ENCODE measurements at places on chromosomes 11 and 22. TPM values are rescaled to one million over a fixed set of nuclear protein-coding genes. Genes with fewer than 3 reads are reported as not detected.

The ALX4 gene
- total RNA-seq, result not detected

The LRP5 gene
- 11.1 TPM for total RNA-seq

The FADS1 gene
- total RNA-seq, result 116 TPM

The OR4P4 gene
- total RNA-seq, result not detected

The PLEKHA7 gene
- 50.2 TPM for total RNA-seq

The PDE3B gene
- 58.8 TPM for total RNA-seq

The GRK3 gene
- 60.2 TPM for total RNA-seq

The CRELD2 gene
- total RNA-seq, result 52.9 TPM

The OR51E2 gene
- not detected for total RNA-seq

The APOBEC3B gene
- total RNA-seq, result 17.2 TPM

The MLC1 gene
- 0.39 TPM for total RNA-seq

The TMEM25 gene
- 9.5 TPM for total RNA-seq

The KIF18A gene
- total RNA-seq, result 19.1 TPM

The TRIM29 gene
- not detected for total RNA-seq

The VWA5A gene
- 4.6 TPM for total RNA-seq

The PLA2G3 gene
- not detected for total RNA-seq

The OR8K5 gene
- not detected for total RNA-seq

The RGL4 gene
- total RNA-seq, result 4.9 TPM

The KCNJ11 gene
- 0.83 TPM for total RNA-seq

The PLEKHB1 gene
- total RNA-seq, result 1.4 TPM

The AMOTL1 gene
- 5.9 TPM for total RNA-seq

The KLHDC7B gene
- total RNA-seq, result 3.3 TPM

The PANX3 gene
- total RNA-seq, result not detected

The ASPHD2 gene
- total RNA-seq, result 14.2 TPM

The SEZ6L gene
- total RNA-seq, result not detected

The SCGB1D2 gene
- not detected for total RNA-seq

The GGTLC3 gene
- not detected for total RNA-seq

The LRRC51 gene
- total RNA-seq, result 9.2 TPM

The LRRC55 gene
- not detected for total RNA-seq

The ASRGL1 gene
- total RNA-seq, result 7.4 TPM

The CCDC15 gene
- 3.6 TPM for total RNA-seq

The ENTHD1 gene
- total RNA-seq, result 0.11 TPM

The RASL10A gene
- total RNA-seq, result 0.52 TPM

The NAALADL1 gene
- 11.9 TPM for total RNA-seq

The USP2 gene
- total RNA-seq, result 1.0 TPM

The KRTAP5-9 gene
- not detected for total RNA-seq

The CARNS1 gene
- 0.68 TPM for total RNA-seq

The APOBEC3H gene
- total RNA-seq, result 7.3 TPM

The C11orf86 gene
- total RNA-seq, result not detected
